Stimulated activated CD8-positive, alpha-beta memory T cell treated with anti-CD3 and anti-CD28 coated beads, Interleukin-15, amount 100 ng/mL, for 4 hours (primary cell): ENCODE measurements at places on chromosomes 16 and 17.

- DNase-seq = no peak
Observed at GRCh38 chr17:58506354-58507080, 7.9 kb downstream of the MTMR4 start.

DNA sequence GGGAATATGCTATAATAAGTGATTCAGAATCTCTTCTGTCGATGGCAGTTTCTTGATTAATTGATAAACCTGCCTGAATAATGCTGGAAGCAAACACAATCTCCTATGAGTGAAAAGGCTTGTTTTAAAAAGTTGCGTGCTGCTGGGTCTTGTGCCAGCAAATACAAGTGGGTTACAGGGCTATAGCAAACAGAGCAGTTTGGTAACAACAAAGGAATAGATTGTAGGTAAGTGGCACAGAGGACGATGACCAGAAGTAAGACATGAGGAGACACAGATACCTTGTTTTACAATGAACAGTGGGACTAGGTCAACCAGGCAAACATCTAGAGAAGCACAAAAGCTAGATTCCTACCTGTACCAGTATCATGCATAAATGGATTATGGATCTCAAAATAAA lies 23.7 kb upstream of the FAAP100 start:
- DNase-seq = no peak

DNA sequence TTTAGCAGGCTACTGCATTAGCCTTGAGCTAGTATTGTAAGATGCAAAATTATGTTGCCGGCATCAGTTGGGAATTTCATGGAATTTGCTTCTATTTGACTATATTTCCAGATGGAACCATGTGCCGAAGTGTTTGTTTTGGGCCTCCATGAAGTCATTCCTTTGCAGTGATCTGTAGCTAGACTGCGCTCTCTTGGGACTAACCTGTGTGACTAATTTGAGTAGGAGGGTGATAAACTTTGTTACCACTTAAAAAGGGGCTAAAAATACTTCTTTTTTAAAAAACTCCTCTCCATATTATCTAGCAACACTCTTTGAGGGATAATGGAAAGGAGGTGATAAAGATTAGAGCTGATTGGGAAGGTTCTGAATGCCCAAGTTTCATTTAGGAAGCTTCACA lies 166.8 kb upstream of the TBX2 start:
- DNase-seq = no peak

DNA sequence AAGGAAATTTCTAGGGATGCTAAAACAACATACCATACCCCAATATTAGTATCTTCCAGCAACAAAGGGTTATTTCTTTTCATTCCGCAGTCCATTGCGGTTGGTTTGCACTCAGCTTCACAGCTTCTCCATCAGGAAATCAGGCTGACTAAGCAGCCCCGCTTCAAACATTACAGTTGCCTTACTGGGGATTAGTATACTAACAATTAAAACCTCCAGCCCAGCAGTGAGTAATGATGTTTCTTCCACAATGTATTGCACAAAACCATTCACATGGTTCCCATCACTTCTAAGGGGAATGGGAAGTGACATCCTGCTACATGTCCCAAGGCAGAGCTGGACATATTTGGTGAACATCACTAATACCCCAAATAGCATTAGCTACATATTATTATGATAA lies 1384.9 kb downstream of the CDH8 start:
- no peak for DNase-seq

DNA sequence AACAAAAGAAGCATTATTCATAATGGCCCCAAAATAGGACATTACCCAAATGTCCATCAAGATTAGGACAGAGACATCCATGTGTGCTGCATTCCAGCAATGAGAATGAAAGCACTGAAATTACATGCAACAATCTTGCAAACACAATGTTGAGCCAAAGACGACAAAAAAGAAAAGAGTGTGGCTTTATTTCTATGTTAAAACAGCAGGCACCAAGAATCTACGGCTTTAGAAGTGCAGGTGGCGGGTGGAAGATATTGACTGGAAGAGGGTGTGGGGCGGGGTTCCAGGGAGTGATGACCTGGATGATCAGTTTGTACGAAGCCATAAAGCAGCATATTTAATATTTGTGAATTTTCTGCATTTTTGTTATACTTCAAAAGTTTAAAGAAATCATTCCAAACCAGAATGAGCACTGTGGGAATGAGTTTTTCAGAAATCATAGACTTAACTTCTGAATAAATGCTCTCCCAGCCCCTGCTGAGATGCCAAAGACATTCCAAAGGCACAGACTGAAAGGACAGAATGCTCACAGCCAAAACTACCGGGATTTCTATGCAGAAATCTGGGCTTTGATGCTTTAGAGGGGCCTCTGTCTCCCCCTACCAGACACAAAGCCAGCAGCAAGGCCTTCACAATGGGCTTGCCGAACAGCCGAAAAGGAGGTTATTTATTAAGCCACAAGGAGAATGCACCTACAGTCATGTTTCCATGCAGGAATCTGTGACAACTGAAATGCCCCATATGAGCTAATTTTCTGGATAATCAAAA lies 361.6 kb downstream of the GRIN2A start:
- DNase-seq = no peak
